ENCODE measurements at places on chromosomes 4 and X. TPM values are rescaled to one million over a fixed set of nuclear protein-coding genes. Genes with fewer than 3 reads are reported as not detected.

Gene SATL1
- total RNA-seq: not detected

Gene ATP2B3
- 0.05 TPM for total RNA-seq

Gene NCAPG
- total RNA-seq: 102 TPM

DNA sequence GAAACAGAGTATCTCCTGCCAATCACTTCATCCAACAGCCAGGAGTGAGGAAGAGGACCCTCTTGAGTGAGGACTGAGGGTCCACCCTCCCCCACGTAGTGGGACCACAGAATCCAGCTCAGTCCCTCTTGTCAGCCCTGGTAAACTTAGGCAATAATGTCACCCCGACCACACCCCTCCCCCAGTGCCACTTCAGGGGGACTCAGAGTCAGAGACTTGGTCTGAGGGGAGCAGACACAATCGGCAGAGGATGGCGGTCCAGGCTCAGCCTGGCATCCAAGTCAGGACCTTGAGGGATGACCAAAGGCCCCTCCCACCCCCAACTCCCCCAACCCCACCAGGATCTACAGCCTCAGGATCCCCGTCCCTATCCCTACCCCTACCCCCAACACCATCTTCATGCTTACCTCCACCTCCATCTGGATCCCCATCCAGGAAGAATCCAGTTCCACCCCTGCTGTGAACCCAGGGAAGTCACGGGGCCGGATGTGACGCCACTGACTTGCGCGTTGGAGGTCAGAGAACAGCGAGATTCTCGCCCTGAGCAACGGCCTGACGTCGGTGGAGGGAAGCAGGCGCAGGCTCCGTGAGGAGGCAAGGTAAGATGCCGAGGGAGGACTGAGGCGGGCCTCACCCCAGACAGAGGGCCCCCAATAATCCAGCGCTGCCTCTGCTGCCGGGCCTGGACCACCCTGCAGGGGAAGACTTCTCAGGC is at the start of the genes CSAG1 and MAGEA12:
Gene CSAG1, minus strand, starts transcription at position 461 of the 715 bp plus-strand sequence. CDS start 1,261 bp downstream, outside the sequence.
Gene MAGEA12, plus strand, starts transcription at position 497 of the 715 bp plus-strand sequence. CDS start 2,405 bp downstream, outside the sequence.
- no peak within 1 kb of the TSS for H3K27ac ChIP-seq
- H3K4me1 ChIP-seq: peaks cover 2% of the 10 kb centered on the region
- H3K4me3 ChIP-seq: no peak within 1 kb of the TSS
- H3K36me3 ChIP-seq: no peaks in the 10 kb centered on the region
- peaks cover 8% of the 10 kb centered on the region for H3K27me3 ChIP-seq

DNA sequence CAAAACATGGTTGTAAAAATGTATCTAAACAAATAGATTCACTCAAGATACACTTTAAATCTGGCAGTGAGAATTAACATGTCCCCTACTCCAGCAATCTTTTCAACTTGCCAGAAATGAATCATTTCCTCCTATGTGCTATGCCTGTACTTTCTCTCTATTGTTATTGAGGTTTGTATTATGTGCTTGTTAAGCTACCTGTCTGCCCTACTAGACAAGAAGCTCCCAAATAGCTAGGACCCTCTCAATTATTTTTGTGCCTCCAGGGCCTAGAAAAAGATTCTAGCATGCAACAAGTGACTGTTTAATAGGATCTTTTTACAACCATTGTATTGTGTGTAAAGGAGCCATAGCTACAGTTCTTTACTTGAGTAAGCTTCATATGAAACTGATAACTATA is 3.5 kb upstream of the SAP30 start:
- peaks cover 37% of the 10 kb centered on the region for H3K4me1 ChIP-seq
- H3K4me3 ChIP-seq: peak overlapping the region; percentile 59
- H3K36me3 ChIP-seq: peaks cover 10% of the 10 kb centered on the region
- peak overlapping the region; percentile 83 for H3K27ac ChIP-seq
- H3K27me3 ChIP-seq: no peaks in the 10 kb centered on the region

DNA sequence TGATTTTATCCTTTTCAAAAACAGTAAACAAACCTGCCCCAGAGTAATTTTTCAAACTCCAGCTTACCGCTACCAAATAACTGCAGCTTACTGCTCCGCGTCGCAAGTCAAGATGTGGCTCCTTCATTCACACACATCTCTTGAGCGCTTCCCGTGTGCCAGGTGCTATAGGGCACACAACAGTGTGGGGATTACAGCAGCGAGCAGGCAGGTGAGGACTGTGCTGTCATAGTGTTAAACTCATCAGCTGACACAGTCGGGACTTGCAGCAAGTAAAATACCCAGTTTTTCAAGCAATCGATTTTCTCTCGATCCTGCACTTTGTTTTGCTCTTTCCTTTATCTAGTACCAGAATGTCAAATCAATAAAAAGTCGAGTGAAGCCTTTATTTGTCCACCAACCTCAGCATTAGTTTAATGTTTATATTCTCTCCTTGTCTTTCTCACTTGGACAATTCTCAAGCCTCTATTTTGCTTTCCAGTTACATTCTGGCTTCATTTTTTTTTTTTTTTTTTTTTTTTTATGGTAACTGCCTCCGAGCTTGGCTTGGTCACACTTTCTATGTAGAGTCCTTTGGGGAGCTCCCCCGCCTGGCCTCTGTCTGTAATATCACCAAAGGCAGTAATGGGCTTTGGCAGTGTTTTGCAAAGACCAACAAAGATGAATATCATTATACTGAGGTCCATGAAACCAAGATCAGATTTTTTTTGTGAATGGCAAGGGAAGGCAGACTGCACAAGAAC is 8.3 kb upstream of the ASB5 start:
- no peaks in the 10 kb centered on the region for H3K36me3 ChIP-seq
- peak; percentile 10 for DNase-seq
- H3K27ac ChIP-seq: no peak overlapping the region
- no peak overlapping the region for H3K4me3 ChIP-seq

GRCh38 chr4:68119921-68120320 is 9.7 kb downstream of the TMPRSS11F start:
- H3K4me3 ChIP-seq: no peak overlapping the region
- H3K27me3 ChIP-seq: no peaks in the 10 kb centered on the region
- no peaks in the 10 kb centered on the region for H3K4me1 ChIP-seq
- H3K27ac ChIP-seq: no peak overlapping the region
- no peaks in the 10 kb centered on the region for H3K36me3 ChIP-seq

DNA sequence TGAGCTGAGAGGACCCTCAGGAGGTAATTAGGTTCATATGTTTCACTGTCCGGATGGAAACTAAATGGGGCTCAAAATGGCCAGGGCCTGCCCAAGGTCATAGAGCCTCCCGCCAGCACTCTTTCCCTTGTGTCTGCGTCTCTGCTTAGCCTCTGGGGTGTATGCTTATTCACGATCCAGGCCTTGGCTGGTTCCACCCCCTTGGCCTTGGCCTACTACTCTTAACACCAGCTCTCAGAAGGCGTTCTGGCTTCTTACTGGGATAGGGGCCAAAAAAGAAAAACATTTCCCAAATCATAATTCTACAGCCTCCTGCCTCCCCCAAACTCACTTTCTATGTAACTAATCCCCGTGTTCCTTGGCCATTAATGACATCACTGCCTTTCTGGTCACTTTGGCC is 68.8 kb downstream of the RTL5 start:
- no peak overlapping the region for H3K4me3 ChIP-seq
- H3K27ac ChIP-seq: no peak overlapping the region
- peaks cover 17% of the 10 kb centered on the region for H3K27me3 ChIP-seq
- no peak for DNase-seq
- no peaks in the 10 kb centered on the region for H3K4me1 ChIP-seq

DNA sequence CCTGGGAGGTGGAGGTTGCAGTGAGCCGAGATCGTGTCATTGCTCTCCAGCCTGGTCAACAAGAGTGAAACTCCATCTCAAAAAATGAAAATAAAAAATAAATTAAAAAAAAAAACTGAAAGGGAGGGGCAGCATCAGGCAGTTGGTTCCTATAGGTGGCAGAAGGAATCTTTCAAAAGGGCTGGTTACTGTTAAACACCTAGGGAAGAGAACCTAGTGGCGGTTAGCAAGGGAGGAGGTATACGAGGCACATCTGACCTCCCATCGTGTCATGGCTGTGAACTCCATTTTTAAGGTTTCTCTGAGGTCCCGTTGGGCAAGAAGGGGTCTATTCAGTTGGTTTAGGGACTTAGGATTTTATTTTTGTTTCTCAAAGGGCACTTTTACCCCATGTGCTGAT is 150.1 kb downstream of the SLC7A11 start:
- no peak overlapping the region for H3K27ac ChIP-seq
- H3K4me1 ChIP-seq: no peaks in the 10 kb centered on the region
- no peak for DNase-seq
- H3K4me3 ChIP-seq: no peak overlapping the region

GRCh38 chrX:8233091-8233490 is 62.0 kb upstream of the VCX2 start:
- no peak for DNase-seq
- H3K36me3 ChIP-seq: no peaks in the 10 kb centered on the region
- no peaks in the 10 kb centered on the region for H3K4me1 ChIP-seq
- no peak overlapping the region for H3K27ac ChIP-seq
- H3K4me3 ChIP-seq: no peak overlapping the region

Gene TCEAL2
- not detected for total RNA-seq

DNA sequence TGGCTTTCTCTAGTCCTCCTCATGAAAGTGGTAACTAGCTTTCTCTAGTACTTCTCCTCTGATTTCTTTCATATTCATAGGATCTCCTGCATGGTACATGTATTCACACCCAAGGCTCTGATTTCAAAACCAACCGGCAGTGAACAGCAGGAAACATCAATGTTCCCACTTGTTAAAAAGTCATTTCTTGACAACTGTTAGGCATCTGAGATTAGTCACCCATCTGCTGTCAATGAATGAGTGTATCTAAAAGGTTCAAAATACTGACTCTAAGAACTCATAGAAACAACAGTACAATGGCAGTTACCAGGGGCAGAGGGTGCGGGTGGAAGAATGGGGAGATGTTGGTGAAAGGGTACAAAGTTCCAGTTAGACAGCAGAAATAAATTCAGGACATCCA is 31.5 kb upstream of the PUDP start:
- H3K27me3 ChIP-seq: peaks cover 2% of the 10 kb centered on the region
- no peaks in the 10 kb centered on the region for H3K4me1 ChIP-seq
- H3K27ac ChIP-seq: no peak overlapping the region

DNA sequence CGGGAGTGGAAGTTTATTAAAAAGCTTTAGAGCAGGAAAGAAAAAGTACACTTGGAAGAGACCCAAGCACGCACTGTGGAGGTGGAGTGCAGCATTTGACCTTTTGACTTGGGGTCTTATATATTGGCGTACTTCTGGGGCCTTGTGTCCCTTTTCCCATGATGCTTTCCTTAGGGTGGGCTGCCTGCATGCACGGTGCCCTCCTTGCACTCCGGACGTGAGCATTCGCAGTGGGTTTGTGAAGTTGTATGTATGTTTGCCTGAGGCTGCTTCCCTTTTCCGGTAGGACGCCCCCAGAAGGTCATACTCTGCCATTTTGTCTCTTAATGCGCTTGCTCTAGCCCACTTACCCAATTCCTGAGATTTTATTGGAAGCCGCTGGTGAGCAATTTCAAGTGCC is 39.6 kb downstream of the TRMT44 start:
- H3K27ac ChIP-seq: no peak overlapping the region
- DNase-seq: no peak
- H3K4me3 ChIP-seq: no peak overlapping the region
- no peaks in the 10 kb centered on the region for H3K4me1 ChIP-seq

- no peaks in the 10 kb centered on the region for H3K4me1 ChIP-seq
- no peak overlapping the region for H3K4me3 ChIP-seq
- no peak for DNase-seq
- no peak overlapping the region for H3K27ac ChIP-seq
- H3K36me3 ChIP-seq: no peaks in the 10 kb centered on the region
Observed at GRCh38 chr4:163263606-163264005, 68.8 kb downstream of the NPY1R start.

DNA sequence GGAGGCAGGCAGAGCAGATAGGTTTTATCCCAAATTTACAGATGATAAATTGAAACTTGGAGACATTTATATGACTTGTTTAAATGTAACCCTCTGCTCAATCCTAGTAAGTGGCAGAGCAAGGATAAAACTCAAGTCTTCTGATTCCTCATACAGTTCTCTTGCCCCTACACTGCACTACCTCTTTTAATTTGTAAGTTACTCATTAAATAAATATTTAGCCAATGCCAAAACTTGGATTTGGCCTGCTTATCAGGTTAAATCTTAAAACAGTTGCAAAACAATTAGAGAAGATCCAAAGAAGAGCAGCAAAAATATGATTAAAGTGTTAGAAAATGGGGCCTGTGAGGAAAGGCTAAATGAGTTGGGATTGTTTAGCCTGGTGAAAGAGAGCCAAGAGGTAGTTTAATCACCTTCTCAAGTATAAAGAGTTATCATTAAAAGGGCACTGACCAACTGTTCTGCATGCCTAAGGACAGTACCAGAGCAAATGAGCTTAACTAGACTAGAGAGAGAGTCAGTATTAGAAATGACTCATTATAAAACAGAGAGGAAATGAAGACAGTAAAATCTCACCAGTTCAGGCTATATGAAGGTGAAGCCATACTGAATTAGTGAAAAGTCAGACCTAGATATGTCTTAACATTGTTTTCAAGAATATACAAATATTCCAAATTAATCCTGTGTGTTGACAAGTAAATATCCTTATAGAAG is 146.3 kb downstream of the GRIA3 start:
- no peak overlapping the region for H3K4me3 ChIP-seq
- no peaks in the 10 kb centered on the region for H3K36me3 ChIP-seq
- DNase-seq: no peak
- no peak overlapping the region for H3K27ac ChIP-seq
- H3K4me1 ChIP-seq: no peaks in the 10 kb centered on the region
- H3K27me3 ChIP-seq: no peaks in the 10 kb centered on the region

Gene SHISA3
- 0.69 TPM for total RNA-seq

- no peak overlapping the region for H3K4me3 ChIP-seq
- no peak for DNase-seq
- no peaks in the 10 kb centered on the region for H3K36me3 ChIP-seq
Observed at GRCh38 chr4:150546286-150546685, 35.7 kb upstream of the MAB21L2 start.

Gene MAGEA12
- not detected for total RNA-seq

GRCh38 chr4:108087293-108087967 is 81.3 kb downstream of the LEF1 start:
- no peaks in the 10 kb centered on the region for H3K27me3 ChIP-seq
- no peak overlapping the region for H3K27ac ChIP-seq
- DNase-seq: no peak
- H3K4me3 ChIP-seq: no peak overlapping the region
- H3K4me1 ChIP-seq: peaks cover 63% of the 10 kb centered on the region

Gene SPANXA2
- total RNA-seq: not detected

- no peak overlapping the region for H3K4me3 ChIP-seq
- no peaks in the 10 kb centered on the region for H3K36me3 ChIP-seq
- peaks cover 3% of the 10 kb centered on the region for H3K27me3 ChIP-seq
- peaks cover 7% of the 10 kb centered on the region for H3K4me1 ChIP-seq
Observed at GRCh38 chr4:25986807-25987206, 72.8 kb downstream of the SMIM20 start.

- H3K36me3 ChIP-seq: peaks cover 8% of the 10 kb centered on the region
- H3K4me3 ChIP-seq: peak overlapping the region; percentile 71
- peaks cover 7% of the 10 kb centered on the region for H3K27me3 ChIP-seq
Observed at GRCh38 chrX:276581-277201, 4.5 kb upstream of the PLCXD1 start.

Gene TMEM255A
- total RNA-seq: not detected

Measured in activated CD4-positive, alpha-beta T cell treated with anti-CD3 and anti-CD28 coated beads, Interleukin-2, amount 10 ng/mL, durations not matched to agents 7 days and 5 days (primary cell).